Activated effector memory CD4-positive, alpha-beta T cell treated with anti-CD3 and anti-CD28 coated beads, Interleukin-2, amount 50 U/mL, for 16 hours (primary cell): ENCODE measurements at places on chromosomes 6 and 20.

DNA sequence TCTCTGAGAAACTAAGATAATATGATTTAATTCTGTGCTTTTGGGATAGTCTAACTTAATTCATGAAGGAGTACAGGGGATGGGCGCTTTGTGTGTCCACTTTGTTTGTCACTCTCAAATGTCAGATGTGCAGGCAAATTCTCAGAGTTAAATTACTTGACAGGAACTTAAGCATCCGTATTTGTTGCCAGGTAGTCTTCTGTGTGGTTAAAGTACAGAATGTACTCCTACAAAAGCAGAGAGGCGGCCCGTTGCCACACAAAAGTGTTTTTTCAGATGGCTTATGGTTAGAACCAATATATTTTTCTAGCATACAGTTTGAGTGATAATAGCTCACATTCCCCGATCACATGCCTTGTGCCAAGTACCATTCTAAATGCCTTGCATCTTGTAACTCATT is 234.4 kb downstream of the LAMA2 start:
- DNase-seq = no peak

DNA sequence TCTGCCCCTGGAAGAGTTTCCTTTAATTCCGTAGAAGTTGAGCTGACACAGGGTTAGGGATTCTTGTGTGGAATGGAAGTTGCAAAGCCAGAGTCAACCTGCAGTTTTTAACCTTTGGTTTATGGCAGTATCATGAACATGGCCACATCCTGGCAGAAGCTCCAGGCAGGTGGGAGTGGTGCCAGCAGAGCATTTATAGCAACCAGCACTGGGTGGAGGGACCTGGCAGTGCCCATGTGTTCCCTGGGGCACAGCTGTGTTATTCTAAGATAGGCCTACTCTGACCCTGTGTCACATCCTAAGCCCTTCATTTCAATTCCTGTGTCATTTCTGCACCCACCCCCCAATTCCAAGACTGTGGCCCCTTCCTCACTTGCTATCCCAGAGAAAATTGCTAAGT is 26.1 kb upstream of the ZNF831 start:
- peak; percentile 39 for DNase-seq

- no peak for DNase-seq
Measured at GRCh38 chr6:84910906-84911607, 146.7 kb upstream of the TBX18 start.

DNA sequence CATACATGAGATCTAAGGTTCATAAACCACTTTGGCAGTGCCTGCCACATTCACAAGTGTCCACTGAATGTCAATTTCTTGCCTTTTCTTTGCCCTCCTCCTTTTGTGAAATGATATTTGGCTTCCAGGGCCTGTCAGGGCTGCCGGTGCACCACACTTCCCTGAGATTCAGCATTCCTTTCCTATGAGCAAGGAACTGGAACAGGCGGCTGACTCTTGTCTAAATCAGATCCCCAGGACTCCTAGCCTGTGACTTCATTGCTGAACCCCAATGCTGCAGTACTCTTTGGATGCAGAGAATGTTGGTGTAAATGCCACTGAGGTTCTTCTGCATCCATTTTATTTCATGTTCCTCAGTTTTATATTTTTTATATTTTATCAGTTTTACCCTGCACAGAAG is 172.2 kb downstream of the ARID1B start:
- no peak for DNase-seq

- DNase-seq = peak; percentile 59
Measured at GRCh38 chr20:58584051-58584824, 66.8 kb upstream of the STX16 start.
